Cerebellum (tissue), 4 donors: ENCODE measurements at places on chromosomes 2 and 18.

DNA sequence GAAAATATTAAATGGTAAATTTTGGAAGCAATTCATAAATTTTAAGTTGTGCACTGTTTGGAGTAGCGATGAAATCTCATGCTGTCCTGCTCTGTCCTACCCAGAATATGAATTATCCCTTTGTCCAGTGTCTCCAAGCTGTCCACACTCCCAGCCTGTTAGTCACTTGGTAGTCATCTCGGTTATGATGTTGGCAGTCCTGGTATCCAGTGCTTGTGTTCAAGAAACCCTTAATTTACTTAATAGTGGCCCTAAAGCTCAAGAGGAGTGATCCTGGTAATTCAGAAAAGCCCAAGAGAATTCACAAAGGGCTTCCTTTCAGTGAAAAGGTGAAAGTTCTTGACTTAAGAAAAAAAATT lies 71.8 kb upstream of the STAM2 start:
- no peak for DNase-seq

GRCh38 chr2:11790228-11790627 lies 43.8 kb downstream of the LPIN1 start:
- DNase-seq = no peak

DNA sequence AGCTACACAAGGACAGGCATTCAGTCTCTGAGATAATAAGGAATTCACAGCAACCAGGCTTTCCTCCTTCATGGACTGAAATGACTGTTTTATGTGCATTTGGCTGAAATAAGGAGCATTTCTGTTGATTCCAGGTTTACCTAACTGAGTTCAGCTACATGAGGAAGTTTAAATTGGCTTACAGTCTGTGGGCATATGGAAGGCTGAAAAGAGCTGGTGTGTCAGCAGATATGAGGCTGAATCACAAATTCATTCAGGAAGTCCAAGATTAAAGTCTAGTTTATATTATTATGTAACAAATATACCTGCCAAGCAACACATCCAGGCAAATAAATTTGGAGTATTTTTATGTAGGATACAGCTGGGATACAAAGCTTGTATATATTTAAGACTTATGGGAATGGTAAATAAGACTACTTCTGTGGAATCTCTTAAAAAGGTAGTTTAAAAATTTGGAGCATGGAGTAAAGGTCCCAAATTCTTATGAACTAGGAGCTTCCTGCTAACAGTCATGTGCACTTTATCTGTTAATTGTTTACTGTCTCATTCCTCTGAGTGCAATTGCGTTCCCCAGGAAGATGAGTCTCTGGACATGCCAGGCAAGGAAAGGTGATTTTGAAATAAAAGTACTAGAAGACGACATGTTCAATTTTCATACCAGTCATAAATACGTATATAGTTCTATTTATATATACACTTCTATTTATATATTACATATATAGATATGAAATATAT lies 53.0 kb downstream of the ZC3H8 start:
- DNase-seq = no peak

- no peak for DNase-seq
Measured at GRCh38 chr2:111100765-111101162, 19.9 kb upstream of the BCL2L11 start.

DNA sequence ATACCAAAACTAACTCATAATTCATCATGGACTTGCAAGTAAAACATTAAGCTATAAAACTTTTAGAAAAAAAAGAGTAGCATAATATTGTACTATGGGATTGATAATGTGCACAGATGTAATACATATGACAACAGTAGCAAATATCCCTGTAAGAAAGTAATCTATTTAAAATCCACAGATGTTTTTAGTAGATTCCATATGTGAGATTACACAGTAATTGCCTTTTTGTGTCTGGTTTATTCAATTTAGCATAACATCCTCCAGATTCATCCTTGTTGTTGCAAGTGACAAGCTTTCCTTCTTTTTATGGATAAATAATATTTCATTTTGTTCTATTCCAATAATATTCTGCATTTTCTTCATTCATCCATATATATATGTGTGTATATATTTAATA lies 278.2 kb upstream of the LRRTM4 start:
- DNase-seq = no peak

DNA sequence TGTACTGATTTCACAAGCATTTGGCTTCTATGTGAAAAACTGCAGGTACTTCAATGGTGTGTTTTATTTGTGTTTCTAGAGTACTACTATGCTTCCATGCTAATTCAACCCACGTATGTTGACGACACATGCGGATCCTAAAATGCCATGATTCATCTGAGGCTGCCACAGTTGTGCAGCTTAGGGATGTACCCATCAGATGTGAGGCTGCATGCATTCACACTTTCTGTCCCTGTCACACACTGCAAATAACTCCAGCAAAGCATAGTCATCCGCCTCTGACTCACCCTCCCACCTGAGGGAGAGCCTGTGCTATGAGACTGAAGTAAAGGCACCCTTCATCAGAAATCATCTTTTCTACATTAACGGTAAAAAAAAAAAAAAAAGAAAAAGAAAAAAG lies 22.1 kb upstream of the SERTAD2 start:
- DNase-seq = no peak

DNA sequence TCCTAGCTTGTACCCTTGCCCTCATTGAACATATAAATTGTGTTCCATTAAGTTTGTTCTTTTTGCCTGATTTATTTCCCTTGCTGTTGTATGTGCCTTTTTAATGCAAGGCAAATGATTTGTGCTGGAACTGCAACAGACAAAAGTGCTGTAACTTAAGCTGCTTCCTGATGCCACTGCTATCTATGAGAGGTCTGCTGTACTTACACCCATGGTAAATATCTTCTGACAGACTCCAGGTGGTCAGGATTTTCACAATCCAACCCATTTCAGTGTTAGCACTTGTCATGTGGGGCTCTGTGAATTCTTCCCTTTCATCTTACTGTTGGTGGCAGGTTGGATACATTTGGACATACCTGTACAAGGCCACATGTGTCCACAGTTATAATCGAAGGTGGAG lies 63.5 kb downstream of the ARHGAP15 start:
- DNase-seq = no peak

DNA sequence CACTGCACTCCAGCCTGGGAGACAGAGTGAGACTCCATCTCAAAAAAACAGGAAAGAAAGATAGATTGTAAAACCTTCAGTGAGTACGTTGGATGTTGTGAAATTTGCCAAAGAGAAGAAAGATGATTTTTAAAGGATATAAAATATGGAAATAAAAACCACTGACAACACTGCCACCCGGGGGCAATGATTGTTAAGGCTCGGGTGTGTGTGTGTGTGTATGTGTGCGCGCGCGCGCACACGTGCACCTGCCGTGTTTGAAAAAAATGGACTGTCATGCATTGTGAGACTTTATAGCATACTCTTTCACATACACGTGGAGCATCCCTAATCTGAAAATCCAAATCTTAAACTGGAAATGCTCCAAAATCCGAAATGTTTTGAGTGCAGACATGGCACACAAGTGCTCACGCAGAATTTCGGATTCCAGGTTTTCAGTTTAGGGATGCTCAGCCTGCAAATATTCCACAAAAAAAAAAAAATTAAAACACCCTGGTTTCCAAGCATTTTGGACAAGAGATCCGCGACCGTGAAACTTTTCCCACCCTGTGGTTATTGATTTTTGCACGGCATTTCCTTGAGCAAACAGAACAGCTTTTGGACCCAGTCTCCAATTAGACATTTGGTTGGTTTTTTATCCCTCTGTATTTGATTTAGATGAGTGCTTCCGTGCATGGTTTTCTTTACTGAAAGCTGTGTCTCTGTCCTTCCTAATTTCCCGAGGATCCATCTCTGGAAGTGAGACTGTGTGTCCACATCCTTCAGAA lies 269.2 kb downstream of the AGAP1 start:
- no peak for DNase-seq

DNA sequence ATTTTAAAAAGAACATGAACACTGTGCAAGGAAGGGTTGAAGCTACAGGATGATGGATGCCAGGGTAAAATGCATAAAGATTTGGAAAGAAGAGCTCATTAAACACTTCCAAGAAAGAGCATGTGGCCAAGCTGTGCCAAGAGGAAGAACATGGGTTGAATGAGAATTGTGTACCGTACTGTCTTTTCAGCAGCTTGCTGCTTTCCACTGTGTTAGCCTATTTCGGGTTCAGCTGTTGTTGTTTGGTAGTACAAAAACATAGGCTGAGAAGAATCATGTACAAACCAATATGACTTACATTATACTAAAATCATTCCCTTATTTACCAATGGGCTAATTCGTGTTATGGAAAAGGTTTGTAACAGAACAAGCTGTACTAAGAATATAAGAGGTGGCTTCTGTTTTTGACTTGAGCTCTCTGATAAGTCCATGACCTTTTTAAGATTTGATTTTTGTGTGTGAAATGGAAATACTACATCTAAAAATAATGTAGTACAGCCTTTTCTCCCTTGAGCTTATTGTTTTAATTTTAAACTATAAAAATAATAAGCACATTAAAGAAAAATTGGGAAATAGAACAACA lies 188.3 kb upstream of the STON1 start:
- peak; percentile 51 for DNase-seq

DNA sequence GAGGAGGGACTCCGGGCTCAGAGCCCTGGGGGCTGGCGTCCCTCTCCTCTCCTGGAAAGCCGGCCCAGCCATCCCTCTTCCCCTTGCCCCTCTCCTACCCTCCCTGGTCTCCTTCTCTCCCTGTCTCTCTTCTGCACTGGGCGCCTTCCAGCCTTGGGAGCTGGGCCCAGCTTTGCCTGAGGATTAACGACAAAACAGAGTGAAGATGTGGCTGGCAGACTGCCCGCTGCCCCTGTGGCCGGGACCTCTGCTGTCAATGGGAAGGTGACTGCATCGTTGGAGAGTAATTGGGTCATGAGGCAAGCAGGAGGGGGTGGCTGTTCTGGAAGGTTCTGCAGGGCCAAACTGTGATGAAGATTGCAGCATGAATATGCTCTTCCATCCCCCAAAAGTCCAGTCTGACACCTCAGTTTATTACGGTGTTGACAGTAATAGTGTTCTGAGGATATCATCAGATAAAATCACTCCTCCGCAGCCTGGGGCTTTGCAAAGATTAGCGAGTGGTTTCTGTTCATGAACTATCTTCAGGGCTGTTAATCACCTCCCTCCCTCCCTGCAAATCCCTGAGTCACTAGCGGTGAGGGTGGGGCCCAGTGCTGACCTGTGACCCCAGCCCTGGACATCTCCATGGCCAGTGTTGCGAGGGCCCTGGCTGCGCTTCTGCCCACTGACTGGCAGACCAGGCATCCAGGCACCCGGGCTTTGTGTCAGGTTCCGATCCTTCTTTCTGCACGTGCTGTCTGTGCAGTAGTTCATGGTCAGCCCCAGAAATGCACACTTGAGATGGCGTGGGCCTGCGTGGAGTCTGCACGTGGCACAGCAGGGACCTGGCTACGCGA lies 23.0 kb downstream of the RTP5 start:
- no peak for DNase-seq

DNA sequence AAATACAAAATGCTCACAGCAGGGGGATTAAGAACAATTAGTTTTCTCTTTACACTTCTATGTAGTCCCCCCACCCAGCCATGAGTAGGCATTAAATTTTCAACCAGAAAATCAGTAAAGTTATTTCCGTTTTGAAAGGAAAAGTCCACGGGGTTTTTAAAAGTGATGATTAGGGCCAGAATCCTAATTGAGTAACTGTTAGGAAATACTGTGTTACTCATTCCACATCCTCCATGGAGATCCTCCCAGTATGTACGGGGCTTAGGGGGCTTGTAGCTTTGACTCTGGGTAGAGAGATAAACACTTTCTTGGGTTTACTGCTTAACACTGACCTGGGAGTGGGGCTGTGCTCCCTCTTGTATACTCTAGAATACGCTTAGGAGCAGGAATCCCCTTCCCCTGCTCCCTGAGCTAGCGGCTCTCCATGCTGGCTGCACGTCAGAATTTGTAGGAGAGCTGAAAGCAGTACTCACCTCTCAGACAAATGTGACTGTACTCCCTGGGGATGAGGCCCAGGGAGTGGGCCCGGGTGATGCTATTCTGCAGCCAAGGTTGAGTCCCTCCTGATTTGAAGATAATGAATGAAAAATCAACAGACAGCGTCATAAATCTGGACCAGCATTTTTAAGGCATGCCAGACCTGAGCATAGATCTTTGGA lies 100.5 kb downstream of the SLC4A3 start:
- DNase-seq = no peak

DNA sequence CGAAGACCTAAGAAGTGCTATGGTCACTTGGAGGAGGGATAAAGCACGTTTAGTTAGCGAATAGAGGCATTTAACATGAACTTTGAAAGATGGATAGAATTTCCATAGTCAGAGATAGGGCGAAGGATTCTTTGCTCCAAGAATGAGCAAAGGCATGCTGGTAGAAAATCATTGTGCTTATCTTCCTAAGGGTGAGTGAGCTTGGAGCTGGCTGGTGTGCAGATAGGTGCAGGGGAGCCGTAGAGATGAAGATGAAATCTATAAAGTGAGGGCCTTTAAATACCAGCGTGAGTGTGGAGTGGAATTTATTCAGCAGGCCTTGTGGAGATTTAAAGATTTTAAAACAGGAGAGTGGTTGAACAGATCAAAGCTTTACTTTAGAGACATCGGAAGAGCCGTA lies 1.6 kb downstream of the HRH4 start:
- DNase-seq = no peak

- peak; percentile 81 for DNase-seq
Measured at GRCh38 chr2:27428978-27429541, 629 bp downstream of the NRBP1 start.

GRCh38 chr2:55498582-55498981 lies 20.9 kb upstream of the CFAP36 start:
- no peak for DNase-seq

- no peak for DNase-seq
Measured at GRCh38 chr18:43079422-43079821, 36.1 kb downstream of the RIT2 start.

DNA sequence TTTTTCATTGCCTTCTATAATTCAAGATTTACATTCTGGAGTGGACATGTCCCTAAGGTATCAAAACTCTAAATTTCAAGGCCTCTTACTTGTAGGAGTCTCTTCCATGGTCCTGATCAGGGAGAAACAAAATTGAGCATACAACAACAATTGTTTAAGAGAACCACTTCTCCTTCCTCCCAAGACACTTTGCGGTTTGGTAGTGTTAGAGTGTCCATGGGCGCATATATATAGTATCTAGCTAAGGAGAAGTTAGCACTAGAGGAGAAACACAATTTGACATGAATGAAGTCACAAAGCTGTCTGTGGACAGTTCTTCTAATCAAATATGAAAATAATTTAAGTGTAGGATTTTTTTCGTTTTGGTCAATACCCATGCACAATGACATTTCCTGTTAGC lies 349.1 kb upstream of the MAP2 start:
- DNase-seq = no peak

- DNase-seq = no peak
Measured at GRCh38 chr2:202114795-202115194, 41.7 kb downstream of the KIAA2012 start.

- DNase-seq = no peak
Measured at GRCh38 chr2:9548506-9548905, 7.1 kb downstream of the ADAM17 start.

DNA sequence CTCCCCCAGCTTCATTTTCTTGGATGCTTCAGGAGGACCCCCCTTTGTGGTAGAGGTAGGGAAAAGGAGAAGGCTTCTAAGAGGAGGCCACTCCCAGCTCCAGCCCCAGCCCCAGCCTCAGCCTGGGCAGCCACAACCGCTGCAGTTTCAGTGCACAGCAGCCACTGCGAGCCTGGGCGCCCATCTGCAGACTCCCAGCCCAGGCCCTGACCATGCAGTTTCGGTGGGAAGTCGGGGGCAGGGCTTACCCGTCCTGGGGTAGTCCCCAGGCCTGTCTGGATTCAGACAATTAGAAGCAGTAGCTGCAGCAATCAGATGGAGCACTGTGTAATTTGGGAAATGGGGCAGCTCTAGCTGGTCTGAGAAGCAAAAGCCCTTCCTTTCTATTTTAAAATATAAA lies 28.6 kb downstream of the ITM2C start:
- DNase-seq = no peak
